Prostate gland (tissue), 2 donors: ENCODE measurements at places on chromosomes 2 and 18. TPM values are rescaled to one million over a fixed set of nuclear protein-coding genes. Genes with fewer than 3 reads are reported as not detected.
A peak's percentile ranks its signal among the peaks of the same experiment; 100 is the strongest.

DNA sequence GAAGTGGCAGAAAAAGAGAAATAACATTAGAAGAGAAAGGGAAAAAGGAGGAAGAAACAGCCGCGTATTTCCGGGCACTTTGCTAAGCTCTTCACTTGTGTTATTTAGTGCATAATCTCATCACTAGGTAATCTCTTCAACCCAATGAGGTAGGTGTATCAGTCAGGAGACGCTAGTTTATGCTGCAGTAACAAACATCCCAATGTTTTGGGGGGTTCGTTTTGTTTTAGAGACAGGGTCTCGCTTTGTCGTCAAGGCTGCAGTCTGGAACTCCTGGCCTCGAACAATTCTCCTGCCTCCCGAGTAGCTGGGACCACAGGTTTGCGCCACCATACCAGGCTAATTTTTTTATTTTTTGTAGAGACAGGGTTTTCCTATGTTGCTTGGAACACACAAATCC, 61.7 kb downstream of the ZFP36L2 start:
- DNase-seq = no peak

DNA sequence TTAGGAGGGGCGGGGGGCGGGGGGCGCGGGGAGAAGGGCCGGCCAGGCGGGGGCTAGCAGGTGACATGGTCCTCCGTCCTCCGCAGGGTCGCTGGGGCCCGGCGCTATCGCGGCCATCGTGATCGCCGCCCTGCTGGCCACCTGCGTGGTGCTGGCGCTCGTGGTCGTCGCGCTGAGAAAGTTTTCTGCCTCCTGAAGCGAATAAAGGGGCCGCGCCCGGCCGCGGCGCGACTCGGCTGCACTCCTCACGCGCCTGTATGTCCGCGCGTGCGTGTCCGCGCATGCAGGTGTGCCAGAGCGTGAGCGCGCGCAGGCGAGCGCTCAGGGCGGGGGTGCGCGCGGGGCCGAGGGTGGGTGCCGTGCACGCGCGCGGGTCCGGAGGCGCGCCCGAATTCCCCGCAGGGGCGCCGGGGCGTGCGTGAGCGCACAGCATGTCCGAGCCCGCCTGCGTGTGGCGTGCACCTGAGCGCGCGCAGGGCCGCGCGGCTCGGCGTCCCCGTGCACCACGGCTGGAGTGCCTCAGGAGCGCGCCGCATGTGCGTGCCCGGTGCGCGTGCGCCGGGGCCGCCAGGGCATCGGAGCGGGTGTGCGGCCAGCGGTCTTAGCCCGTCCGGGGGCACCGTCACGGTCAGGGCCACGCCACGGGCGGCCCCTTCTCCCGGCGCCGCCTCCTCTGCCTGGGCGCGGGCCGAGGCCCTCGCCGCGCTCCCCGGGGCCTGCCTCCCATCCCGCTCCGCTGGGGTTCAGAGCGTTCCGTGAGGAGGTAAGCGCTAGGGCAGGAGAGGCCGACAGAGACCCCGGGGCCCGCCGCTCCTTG, 6.3 kb downstream of the SNORC start:
- peak; percentile 39 for DNase-seq

- DNase-seq = peak; percentile 94
Observed at GRCh38 chr2:86105969-86106945, at the start of gene PTCD3. Gene PTCD3 (plus strand): TSS chr2:86106235. CDS start chr2:86106248, 13 bp downstream.

GRCh38 chr2:29011418-29012060, 30.4 kb downstream of the TOGARAM2 start:
- no peak for DNase-seq

DNA sequence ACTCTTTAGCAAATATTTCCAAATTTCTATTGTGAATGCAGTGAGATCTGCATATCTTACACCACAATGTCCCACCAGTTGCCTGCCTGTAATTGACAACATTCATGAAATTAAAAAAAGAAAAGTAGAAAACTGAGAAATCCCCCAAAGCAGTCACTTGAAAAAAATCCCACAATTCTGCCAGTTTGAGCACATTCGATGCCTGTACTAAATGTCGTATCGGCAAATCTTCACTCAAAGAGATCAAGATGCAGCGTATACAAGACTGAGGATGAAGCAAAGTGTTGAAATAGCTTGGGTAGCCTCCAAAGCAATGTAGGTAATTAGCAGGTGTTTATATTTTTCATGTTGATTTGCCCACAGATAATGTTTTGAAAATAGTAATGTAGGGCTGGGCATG, 186.7 kb upstream of the ZEB2 start:
- DNase-seq = no peak

DNA sequence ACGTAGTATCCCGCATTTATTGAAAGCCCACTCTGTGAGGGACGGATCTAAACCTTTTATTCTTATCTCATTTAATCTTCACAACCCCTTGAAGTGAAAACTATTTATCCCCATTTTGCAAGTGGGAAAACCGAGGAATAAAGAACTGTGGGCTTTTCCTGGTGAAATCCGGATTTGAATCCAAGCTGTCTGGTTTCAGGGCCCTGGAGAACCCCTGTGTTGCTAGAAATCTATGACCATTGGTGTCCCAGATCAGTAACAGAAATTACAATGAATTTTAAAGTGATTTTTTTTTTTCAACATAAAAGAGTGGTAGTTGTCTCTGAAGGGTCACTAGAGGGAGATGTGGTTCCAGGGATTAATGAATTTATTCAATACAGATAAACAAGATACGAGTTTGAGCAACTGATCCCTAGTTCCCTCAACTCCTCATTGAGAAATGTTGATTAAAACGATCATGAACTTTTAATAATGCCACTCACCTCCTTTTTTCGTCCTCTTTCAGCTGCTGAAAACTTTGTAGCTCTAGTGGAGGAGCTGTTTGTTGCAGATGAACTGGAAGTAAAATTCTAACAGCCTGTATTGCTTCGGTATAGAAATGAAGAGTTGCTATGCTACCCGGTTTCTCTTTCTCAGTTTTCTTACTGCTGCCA, 940 bp downstream of the XRCC5 start:
- DNase-seq = no peak

- DNase-seq = peak; percentile 21
Observed at GRCh38 chr2:129248198-129248597, 731.3 kb upstream of the RAB6C start.

DNA sequence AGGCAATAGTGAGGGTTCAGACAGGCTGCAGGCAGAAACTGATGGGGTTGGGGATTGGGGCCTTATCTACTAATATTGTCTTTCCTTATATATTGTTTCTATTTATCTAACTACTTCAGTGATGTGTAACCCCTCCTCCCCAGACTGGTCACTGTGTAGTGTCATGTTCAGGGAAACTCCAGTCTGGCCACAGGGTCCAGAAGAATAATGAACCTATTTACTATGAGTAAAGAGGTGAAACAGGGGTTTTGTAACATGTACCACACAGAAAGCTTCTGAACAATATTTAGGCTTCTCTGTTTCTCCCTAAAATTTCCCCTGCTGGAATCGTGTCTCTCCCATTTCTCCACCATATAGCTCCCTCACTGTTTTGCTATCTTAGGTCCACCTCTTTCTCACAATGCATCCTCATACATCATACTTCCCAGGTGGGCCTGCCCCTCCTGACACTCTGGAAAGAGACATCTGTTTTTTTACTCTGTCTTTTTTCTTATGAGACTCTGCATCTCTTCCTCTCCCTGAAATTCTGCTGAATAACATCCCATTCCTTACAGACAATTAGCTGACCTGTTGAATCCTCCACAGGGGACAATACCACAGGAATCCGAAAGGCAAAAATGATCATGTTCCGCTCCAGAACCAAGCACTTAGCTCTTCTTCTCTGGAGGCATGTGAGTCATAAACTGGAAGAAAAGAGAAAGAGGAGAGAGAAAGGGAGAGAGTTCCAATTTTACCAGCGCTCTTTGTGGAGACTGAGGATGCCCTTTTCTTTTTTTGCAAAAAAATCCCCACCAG, 154.8 kb downstream of the ZEB2 start:
- DNase-seq = no peak

- DNase-seq = no peak
Observed at GRCh38 chr2:222884114-222884771, 23.4 kb downstream of the ACSL3 start.

DNA sequence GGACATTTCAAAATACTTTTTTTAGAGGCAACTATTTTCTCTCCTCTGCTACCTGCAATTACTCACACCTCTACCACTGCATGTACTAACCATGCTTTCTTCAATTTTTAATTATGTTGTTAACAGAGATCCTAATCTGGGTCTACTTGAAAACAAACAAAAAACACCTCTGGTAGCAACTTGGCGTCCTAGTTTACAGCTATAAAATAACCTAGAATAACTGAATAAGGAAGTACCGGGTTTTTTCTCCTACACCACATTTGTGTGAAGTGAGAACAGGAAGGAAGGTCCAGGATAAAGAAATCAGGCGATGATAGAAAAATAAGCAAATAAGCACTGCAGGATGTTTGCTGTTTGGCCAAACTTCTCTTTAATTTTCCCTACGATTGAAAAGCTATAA, 633.5 kb downstream of the LRP1B start:
- no peak for DNase-seq

DNA sequence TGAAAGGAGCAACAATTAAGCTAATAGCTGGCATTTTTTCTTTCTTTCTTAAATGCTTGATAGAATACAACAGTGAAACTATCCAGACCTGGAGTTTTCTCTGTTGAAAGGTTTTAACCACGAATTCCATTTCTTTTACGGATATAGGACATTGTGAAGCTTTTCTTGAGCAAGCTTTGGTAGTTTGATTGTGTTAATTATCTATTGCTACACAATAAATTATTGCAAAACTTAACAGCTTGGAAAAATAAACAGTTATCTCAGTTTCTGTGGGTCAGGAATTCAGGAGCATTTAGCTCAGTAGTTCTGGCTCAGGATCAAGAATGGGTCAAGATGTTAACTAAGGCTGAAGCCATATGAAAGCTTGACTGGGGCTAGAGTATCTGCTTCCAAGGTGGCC, 11.7 kb downstream of the PHOSPHO2 start:
- no peak for DNase-seq

DNA sequence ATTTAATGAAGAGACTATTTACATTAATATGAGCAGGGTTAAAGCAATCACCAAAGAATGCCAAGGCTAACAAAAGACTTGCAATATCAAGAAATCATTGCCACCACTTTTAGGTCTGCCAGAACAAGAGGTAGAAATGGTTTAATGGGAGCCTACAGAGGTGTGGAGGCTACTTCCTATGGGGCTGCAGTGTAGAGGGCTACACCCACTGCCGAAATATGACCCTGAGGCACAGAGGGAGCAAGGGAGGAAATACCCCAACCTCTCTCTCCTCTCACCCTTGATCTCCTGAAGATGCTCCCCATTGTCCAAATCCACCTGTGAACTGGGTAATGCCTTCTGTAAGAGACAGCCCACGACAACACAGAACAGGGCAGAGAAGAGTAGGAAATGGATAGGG, 315.4 kb downstream of the SMAD2 start:
- no peak for DNase-seq

- no peak for DNase-seq
Observed at GRCh38 chr2:233801357-233802131, 23.4 kb downstream of the MROH2A start.

DNA sequence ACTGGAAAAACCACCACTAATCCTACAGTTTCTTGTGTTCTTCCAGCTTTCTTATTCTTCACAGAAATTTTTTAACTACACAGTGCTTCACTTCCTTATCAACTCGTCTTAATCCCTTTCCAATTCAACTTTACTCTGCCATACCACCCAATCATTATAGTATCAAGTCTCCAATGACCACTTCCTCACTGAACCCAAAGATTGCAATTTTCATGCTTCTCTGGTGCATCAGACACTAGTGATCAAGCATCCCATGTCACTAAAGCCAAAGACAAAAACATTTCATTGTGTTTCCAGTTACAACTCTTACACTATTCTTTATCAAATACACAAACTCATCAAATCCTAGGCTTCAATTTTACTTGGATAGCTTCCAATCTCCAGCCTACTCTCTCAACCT, 9.5 kb downstream of the CHAC2 start:
- DNase-seq = no peak

GRCh38 chr2:240294514-240294913, 140.9 kb upstream of the GPC1 start:
- no peak for DNase-seq

GRCh38 chr2:216139884-216140283, 30.7 kb downstream of the XRCC5 start:
- no peak for DNase-seq

GRCh38 chr2:181430406-181431118, 26.6 kb upstream of the ITGA4 start:
- no peak for DNase-seq

STEAP3 gene
- 25.1 TPM for total RNA-seq

PNO1 gene
- total RNA-seq = 20.2 TPM

COL4A3 gene
- 3.5 TPM for total RNA-seq

HSPE1 gene
- total RNA-seq = 57.0 TPM

LYG2 gene
- total RNA-seq = not detected
